ENCODE measurements at places on chromosomes 7 and 10.

DNA sequence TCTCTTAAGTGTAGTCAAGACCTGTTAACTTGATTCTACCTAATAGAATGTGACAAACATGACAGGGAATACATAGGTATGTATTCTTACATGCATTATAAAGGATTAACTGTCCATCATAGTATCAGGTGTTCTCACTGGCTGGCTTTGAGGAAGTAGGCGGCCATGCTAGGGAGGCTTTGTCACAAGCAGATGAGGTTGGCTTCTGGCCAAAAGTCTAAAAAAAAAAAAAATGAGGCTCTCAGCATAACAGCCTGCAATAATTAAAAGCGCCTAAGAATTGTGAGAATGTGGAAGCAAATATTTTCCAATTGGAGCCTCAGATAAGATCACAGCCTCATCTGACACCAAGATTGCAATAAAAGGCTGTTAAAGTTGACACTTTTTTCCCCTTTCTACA, 1256.8 kb upstream of the SORCS1 start:
- DNase-seq: no peak

- no peak for DNase-seq
Measured at GRCh38 chr7:26658389-26659084, 205.9 kb downstream of the SKAP2 start.

GRCh38 chr7:142391191-142391992, 133.5 kb upstream of the PRSS58 start:
- DNase-seq: no peak

- no peak for DNase-seq
Measured at GRCh38 chr10:128137877-128138276, 11.7 kb upstream of the MKI67 start.

DNA sequence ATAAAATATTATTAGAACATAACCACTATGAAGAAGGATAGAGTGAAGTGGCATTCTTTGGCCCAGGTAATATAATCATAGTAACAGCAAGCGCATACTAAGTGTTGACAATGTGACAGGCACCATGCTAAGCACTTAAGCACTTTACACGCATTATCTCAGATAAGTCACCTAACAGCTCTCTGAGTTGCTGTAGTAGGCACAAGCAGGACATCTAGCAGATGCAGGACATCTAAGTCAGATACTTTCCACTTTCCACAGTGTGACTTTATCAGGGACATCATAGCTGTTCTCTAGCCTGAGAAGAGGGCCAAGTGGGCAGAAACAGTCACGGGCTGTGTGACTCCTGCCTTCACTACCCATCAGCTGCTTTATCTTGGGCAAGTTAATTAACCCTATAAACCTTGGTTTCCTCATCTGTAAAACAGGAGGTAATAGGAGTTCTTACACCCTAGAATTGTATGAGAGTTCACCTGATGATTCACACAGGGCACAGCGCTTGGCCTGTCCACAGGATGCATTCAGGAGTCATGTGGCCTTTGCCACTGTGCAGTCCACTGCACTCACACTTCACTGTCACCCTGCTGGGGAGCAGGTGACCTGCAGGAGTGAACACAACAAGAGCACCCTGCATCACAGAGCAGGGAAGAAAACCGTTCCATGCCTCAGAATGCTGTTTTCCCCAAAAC, 12.5 kb downstream of the LIPA start:
- no peak for DNase-seq

DNA sequence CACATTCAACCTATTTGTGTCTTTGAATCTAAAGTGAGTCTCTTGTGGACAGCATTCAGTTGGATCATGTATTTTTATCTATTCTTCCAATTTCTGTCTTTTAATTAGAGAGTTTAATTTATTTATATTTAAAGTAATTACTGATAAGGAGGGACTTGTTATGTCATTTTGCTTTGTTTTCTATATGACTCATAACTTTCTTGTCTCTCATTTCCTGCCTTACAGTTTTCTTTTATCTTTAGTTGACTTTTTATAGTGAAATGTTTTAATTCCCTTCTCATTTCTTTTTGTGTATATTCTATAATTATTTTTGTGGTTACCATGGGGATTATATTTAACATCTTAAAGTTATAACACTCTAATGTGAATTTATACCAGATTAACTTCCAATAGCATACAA, 7.3 kb upstream of the ZNF518A start:
- no peak for DNase-seq

- no peak for DNase-seq
Measured at GRCh38 chr7:101674439-101674838, 45.3 kb upstream of the MYL10 start.

DNA sequence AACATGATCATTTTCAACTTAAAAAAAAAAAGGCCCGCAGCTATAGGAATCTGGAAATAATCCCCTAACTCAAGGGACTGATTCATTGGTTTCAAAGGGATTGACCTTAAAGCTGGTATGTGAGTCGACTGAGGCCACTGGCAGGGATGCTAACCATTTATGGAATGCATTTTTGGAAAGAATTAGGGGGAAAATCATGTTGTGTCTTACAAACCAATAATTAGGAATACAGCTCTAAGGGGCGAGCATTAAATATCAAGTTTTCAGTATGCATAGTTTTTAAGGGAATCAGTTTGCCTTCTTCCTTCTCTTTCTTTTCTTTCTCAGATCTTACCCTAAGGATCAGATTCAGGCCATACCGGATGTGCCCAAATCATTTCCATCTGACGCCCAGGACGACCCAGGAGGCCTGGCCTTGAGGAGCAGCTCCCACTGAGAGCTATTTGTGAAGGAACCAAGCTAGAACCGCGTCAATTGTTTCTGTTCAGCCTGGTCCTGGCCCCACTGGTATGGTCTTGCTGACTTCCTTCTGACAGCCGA, 48.7 kb downstream of the BPGM start:
- DNase-seq: no peak

- DNase-seq: peak; percentile 66
Measured at GRCh38 chr10:12594448-12594944, 245.1 kb downstream of the CAMK1D start.

- no peak for DNase-seq
Measured at GRCh38 chr10:43221419-43222209, 45.3 kb downstream of the RASGEF1A start.

DNA sequence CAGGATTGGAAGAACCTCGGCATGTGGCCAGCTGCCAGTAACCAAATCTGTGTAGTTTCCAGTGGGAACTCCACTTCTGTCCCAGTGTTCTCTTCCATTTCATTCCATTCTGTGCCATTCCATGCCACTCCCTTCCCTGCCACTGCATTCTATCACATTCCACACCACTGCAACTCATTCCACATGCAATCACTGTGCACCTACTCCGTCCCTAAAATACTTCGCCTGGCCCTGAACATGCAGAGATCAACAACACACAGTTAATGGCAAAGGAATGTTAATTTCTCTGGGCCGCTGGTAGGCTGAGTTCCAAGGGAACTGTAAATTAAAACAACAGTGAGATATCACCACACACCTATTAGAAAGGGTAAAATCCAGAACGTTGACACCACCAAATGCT, 64.8 kb downstream of the AKR1B1 start:
- no peak for DNase-seq

DNA sequence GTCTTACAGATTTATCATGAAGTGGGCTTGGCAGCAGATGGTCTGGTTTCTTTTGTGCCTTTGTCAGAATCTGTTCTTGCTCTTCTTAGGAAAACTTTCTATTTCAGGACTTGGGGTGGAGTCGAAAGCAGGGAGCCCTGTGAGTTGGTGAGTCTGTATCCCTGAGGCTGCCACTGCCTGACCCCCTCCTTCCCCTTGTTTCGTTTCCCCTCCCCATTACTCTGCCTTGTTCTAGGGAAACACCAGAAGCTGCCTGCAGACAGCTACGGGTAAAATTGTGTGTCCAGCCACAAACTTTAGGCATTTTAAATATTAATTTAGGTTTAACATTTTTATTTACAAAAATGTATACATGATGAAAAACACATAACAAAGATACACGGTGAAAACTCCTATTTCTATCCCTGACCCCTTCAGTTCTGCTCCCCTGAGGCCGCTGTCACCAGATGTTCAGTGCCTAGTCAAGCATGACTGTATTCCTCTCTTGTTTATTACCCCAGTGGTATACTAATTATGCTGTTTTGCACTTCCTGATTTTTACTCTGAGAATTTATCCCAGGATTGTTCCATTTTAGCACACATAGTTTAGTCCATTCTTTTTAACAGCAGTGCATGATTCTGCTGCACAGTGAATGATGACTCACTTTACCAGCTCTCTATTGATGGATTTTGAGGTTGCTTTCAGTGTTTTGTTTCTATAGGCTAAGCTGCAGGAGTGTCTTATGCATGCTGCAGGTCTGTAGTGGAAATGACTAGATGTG, 9.1 kb downstream of the TSPAN14 start:
- DNase-seq: no peak

- no peak for DNase-seq
Measured at GRCh38 chr10:92081641-92082040, 158.1 kb downstream of the BTAF1 start.

GRCh38 chr10:44010873-44011602, 362.4 kb upstream of the ZNF32 start:
- DNase-seq: no peak

DNA sequence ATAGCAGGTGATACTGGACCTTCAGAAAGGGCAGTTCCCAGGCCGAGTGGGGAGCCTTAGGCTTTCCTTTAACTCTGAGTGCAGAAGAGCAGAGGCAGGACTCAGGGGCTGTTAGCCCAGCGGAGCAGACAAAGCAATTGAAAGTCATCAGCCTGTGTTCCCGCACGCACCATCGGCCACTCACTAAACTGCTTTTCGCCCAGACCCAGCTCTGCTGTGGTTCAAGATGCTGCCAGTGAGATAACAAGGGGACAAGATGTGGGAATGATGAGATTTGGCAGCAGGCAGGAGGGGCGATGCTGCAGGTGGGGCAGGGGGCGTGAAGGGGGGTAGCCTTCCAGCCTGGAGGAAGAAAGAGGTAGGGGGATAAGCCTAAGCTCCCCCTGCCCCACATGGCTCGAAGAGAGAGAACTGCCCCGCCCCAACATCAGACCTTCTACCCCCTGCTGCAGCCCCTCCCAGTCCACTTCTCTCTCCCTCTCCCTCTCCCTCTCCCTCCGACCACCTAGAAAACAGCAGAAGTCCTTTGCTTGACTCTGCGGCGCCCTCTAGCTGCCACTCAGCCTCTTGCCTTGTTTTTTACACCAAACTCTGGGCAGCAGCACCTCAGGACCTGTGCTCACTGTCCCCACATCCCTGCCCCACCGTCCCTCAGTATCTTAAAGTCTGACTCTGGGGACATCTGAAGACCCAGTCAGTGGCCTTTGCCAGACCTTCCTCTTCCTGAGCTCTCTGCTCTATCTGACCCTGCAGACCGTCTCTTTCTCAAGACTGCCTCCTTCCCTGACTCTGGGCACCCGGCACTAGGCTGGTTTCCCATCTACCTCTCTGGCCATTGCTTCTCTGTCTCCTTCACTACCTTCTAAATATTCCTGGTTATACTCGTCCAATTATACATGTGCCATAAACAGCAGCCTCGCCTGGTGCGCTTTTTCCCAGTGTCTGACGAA, 110.5 kb downstream of the C10orf105 start:
- DNase-seq: peak; percentile 12

DNA sequence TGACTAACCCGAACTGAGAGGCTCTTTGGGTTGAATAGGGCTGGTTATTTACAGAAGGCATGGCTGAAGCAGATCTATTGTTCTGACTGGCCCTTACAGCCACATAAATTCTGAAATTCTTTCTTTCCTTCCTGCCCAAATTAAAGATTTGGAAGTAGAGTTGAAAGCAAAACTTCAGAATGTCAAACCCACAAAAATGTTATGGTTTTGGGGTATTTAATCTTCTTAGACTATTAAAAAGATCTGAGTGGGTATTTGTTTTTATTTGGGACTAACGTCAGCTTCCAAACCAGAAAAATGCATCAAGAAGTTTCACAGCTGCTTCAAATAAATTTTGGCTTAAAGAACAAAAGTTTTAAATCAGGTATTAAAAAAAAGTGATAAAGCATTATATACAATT, 124.5 kb downstream of the AHR start:
- DNase-seq: no peak

DNA sequence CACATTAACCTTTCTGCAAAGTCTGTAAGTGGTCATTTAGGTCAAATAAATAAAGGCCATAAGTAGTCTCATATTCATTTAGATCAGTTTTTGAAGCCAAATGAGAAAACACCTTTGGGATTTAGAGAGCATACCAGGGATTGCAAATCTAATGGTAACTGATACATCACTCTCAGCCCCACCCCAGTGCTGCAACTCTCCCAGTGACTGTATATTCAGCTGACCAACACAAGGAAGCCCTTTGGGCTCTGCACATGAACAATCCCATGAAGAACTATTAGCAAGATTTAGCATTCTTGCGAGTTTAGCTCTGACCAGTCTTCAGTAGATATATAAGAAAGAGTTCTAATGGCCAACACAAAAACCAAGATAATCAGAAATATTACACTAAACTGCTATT, 252.3 kb downstream of the CSTF2T start:
- DNase-seq: no peak

DNA sequence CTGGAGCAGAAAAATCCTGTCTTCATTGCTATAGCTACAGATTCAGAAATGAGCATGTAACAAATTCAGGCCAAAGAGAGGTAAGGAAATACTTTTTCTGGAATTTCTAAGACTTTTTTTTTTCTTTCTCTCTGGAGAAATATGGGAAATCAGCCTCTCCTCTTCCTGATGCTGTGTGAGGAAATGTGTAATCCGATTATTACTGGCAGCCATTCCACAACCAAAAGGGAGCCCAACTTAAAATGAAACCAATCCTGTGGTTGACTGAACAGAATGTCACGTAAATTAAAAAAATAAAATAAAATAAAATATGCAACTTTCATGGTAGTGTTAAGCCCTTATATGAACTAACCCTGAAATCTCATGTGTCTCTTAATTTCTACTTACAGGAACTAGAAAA, 10.7 kb upstream of the POT1 start:
- DNase-seq: no peak

DNA sequence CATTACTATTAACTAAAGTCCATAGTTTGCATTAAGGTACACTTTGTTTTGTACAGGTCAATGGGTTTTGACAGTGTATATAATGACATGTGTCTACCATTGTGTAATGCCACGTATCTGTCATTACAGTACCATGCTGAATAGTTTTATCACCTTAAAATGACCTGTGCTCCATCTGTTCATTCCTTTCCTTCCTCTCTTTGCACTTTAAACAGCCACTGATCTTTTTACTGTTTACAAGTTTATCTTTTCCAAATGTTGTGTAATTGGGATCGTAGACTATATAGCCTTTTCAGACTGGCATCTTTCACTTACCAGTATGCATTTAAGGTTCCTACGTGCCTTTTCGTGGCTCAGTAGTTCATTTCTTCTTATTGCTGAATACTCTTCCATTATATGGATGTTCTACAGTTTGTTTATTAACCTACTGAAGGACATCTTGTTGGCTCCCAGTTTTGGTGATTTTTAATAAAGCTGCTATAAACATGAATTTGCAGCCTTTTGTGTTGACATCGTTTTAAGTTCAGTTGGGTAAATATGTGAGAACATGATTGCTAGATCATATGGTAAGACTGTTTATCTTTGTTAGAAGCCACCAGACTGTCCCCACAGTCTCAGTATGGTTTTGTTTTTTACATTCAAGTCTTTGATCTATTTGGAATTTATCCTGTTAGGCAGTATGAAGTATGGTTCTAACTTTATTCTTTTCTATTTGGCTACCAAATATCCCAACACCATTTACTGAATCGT, 24.7 kb downstream of the STAM start:
- no peak for DNase-seq

- no peak for DNase-seq
Measured at GRCh38 chr7:122298131-122298530, 6.4 kb downstream of the FEZF1 start.
